ENCODE measurements at places on chromosomes 5 and 9. TPM values are rescaled to one million over a fixed set of nuclear protein-coding genes. Genes with fewer than 3 reads are reported as not detected.

Gene CARD9
- 1.1 TPM for polyA plus RNA-seq

GRCh38 chr9:124182741-124183140, 75.0 kb upstream of the NEK6 start:
- DNase-seq = no peak

Gene OR1Q1
- polyA plus RNA-seq = not detected

GRCh38 chr9:128168731-128169308, 8.8 kb downstream of the BBLN start:
- DNase-seq = no peak

Gene SLC34A1
- not detected for polyA plus RNA-seq

- no peak for DNase-seq
Observed at GRCh38 chr5:38916802-38917201, 71.0 kb downstream of the OSMR start.

GRCh38 chr9:91809581-91810285, 140.3 kb downstream of the ROR2 start:
- DNase-seq = no peak

Data from hindlimb muscle (tissue), 1 donor.